Activated CD8-positive, alpha-beta memory T cell treated with anti-CD3 and anti-CD28 coated beads for 48 hours (primary cell): ENCODE measurements at places on chromosomes 6 and 20.

GRCh38 chr6:144017166-144018094 is 9.4 kb upstream of the PLAGL1 start:
- DNase-seq, result no peak

GRCh38 chr6:75691012-75691411 is 58.0 kb upstream of the MYO6 start:
- no peak for DNase-seq

GRCh38 chr6:53717566-53717965 is 52.0 kb upstream of the KLHL31 start:
- DNase-seq, result no peak

DNA sequence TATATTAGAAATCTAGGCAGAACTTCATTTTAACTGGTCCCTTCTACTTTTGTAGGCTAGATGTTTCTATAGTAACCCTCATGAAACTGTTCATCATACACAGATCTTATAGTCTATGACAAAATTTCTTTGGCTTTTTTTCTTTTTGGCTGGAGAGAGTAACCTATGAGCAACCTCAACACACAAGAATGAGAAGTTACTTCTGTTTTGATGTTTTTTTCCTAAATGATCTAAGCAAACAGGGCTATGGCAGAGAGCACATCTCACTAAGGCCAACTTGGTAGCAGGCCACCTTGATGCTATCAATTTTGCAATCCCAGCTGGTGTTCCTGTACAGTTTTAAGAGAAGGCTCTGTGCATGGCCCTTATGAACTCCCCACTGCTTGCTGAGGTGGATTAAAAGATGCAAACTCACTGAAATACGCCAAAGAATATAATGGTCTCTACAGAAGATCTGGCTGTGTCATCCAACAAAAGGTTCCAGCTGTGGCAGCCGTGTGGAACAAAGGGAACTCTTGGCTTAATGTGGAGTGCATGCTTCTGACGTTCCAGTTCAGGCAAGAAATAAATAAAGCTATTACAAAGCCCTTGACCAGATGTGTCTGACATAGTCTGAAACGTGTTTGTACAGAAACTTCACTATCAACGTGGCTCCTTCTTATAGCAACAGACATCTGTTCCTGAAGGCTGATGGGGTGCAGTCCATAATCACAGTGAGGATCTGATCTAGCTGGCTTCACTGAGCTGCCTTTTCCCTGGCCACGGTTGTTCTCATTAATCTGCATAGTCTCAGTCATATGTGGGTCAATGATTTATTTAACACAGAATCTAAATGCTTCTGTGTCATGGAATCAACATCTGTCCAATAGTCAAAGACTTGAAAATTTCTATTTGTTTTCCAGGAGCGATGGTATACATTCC is 481.1 kb downstream of the BMP2 start:
- no peak for DNase-seq

GRCh38 chr6:163529605-163530004 is 115.1 kb downstream of the QKI start:
- no peak for DNase-seq

GRCh38 chr6:7138921-7139358 is 31.2 kb downstream of the RREB1 start:
- DNase-seq, result no peak

- no peak for DNase-seq
Observed at GRCh38 chr6:54428431-54428830, 120.2 kb downstream of the TINAG start.

DNA sequence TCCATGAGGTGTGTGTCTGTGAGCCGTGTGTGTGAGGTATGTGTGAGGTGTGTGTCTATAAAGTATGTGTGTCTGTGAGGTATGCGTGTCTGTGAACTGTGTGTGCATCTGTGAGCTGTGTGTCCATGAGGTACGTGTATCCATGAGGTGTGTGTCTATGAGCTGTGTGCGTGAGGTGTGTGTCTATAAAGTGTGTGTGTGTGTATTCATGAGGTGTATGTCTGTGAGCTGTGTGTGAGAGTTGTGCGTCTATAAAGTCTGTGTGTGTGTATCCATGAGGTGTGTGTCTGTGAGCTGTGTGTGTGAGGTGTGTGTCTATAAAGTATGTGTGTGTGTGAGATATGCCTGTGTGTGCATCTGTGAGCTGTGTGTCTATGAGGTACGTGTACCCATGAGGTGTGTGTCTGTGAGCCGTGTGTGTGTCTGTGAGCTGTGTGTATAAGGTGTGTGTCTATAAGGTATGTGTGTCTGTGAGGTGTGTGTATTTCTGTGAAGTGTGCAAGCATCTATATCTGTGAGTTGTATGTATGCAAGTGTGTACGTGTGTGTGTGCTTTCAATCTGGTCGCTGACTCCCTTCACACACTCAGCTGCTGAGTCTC is 91.9 kb upstream of the FOXP4 start:
- DNase-seq, result no peak

GRCh38 chr6:144551339-144551738 is 266.2 kb downstream of the UTRN start:
- DNase-seq, result no peak

GRCh38 chr20:32484225-32484957 is 100.7 kb downstream of the NOL4L start:
- DNase-seq, result no peak

DNA sequence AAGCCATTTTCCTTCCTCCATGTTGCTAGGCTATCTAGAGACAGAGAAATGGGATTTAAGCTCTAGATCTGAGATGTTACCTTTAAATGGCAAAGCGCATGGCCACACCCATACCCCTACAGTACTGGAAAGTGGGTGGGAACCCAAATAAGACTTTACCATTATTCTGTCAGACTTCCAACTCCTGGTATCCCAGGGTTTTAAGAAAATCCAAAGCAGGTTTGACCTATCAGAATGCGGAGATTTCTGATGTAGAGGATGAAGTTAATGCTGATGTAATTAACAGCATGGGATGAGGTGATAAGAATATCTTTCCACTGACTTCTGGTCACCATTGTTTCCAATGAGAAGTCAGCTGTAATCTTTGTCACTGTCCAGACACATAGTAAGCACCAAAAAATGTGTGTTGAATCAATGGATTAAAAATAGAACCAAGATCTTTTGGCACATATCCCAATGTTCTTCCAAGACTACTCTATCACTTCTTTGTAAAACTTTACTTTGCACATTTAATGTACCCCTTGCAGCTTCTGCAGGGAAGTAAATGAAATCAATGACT is 140.8 kb upstream of the INSM1 start:
- no peak for DNase-seq

DNA sequence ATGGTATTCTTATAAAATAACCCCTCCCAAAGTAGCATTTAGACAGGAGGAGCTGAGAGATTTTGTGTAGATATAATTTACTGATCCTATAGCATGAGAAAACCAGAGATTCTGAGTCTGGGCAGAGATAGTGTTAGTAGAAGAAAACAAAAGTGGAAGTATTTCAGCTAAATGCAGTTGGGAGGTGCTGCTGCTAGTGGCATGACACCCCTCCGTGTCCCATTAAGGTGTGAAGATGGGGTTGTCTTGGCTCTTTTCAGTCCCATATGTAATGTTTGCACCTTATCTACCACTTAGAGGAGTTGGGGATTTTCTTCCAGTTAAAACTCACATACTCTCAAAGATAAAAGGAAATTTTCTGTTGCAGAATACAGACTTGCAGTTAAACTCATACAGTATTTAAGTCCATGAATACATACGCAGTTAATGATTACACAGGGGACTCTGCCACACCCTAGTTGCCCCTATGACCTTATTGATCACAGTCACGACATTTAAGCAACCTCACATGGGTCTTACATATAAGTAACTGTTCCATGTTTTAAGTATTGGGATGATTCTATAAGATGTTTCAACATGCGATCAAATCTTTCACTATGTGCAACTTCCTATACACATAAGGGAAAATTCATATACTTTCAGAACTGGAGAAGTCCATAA is 11.5 kb downstream of the TAAR2 start:
- no peak for DNase-seq

GRCh38 chr6:134623401-134623800 is 305.5 kb upstream of the SGK1 start:
- no peak for DNase-seq
